T-helper 17 cell (primary cell): ENCODE measurements at places on chromosomes 2 and 18. TPM values are rescaled to one million over a fixed set of nuclear protein-coding genes. Genes with fewer than 3 reads are reported as not detected.

BOK gene
- not detected for total RNA-seq

DNA sequence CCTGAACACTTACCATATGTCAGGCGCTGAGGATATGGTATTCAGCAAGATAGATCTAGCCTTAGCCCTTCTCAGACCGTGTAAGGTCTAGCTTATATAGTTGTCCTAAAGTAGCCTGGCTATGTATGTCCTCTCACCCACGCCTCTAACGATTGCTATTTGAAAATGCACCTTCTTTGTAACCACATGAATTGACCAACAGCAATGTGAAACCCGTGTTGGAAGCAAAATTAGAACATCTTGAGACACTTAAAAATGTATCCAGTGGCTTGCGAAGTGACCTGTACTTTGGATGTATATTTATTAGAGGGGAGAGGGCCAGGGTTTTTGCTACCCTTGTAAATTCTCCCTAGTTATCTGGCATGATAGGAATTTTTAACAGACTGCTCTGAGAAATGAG lies 860.0 kb upstream of the ZEB2 start:
- no peaks in the 10 kb centered on the region for H3K36me3 ChIP-seq
- no peak for DNase-seq
- no peak overlapping the region for H3K4me3 ChIP-seq
- no peak overlapping the region for H3K27ac ChIP-seq
- no peaks in the 10 kb centered on the region for H3K4me1 ChIP-seq
- H3K27me3 ChIP-seq: no peaks in the 10 kb centered on the region

- no peak overlapping the region for H3K4me3 ChIP-seq
- no peak overlapping the region for H3K27ac ChIP-seq
- DNase-seq: no peak
- no peaks in the 10 kb centered on the region for H3K36me3 ChIP-seq
- H3K27me3 ChIP-seq: no peaks in the 10 kb centered on the region
These were observed 53.1 kb downstream of the ZNF521 start for GRCh38 chr18:25298853-25299274.

- H3K27me3 ChIP-seq: peaks cover 42% of the 10 kb centered on the region
- H3K27ac ChIP-seq: peak overlapping the region; percentile 49
- no peaks in the 10 kb centered on the region for H3K36me3 ChIP-seq
These were observed 11.1 kb upstream of the ALPG start for GRCh38 chr2:232395586-232395985.
